ENCODE measurements at places on chromosomes 16 and 17.

DNA sequence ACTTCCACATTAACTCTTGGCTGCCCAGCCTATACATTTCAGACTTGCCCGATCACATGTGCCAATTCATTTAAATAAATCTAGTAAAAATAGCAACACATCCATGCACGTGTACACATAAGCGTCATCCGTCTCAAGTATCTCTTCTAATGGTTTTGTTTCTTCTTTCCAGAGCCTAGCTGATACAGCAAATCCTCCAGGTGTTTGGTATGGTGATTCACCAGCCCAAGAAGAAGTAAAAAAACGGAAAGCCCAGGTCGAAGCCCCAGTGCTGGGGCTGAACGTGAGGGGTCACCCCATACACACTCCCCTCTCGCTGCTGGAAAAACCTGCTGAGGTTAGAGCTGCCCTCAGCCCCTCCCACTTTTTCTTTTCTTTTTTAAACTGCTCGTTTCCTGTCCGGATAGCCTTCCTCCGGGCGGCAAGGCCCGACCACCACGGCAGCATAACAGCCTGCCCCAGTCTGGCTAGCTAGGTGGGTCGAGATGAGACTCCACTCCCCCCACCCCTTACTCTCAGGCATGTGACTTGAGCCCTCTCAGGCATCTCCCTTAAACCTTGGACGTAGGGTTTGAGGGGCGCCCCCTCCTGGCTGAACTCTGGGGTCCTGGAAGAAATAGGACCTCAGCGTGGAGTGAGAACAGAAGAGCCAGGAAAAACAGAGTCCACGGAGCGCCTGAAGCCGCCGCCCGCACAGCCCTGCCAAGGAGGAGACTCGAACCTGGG lies 13.9 kb upstream of the OR1F1 start:
- DNase-seq, result peak; percentile 29

GRCh38 chr17:14461227-14461548 lies 160.3 kb downstream of the HS3ST3B1 start:
- DNase-seq, result no peak

- no peak for DNase-seq
Observed at GRCh38 chr17:32928586-32929535, 908 bp downstream of the TMEM98 start.

DNA sequence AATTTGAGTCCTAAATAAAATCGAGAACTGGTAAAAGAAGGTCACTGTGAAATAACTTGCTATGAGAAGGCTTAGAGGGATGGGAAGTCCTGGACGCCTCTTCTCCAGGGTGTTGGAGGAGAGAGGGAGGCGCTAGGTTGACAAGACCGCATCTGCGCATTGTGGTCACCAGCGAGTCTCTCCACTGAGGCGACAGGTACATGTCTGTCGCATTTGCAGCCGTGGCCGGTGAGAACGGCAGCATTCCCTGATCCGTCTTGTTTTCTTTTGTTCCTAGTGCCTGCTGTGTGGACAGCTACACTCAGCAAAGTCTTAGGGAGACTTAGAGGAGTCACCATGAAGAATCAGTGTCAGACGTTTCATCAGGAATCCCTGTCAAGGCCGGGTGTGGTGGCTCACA lies 8.1 kb upstream of the ATP6V0C start:
- DNase-seq, result no peak

DNA sequence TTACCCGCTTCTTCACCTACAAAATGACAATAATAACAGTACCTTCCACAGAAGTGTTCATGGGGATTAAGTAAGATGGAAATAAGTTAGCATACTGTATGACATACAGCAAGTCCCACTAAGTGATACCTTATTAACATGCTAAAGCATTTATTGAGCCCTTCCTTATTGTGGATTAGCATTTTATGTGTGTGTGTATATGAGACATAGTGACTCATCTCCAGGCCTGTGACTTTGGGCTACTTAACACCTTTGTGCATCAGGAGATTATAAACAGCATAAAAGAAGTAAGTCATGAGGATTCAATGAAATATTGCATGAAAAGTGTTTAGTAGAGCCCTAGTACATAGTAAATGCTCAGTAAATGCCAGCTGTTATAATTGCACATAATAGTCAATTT lies 52.9 kb downstream of the CA10 start:
- no peak for DNase-seq

DNA sequence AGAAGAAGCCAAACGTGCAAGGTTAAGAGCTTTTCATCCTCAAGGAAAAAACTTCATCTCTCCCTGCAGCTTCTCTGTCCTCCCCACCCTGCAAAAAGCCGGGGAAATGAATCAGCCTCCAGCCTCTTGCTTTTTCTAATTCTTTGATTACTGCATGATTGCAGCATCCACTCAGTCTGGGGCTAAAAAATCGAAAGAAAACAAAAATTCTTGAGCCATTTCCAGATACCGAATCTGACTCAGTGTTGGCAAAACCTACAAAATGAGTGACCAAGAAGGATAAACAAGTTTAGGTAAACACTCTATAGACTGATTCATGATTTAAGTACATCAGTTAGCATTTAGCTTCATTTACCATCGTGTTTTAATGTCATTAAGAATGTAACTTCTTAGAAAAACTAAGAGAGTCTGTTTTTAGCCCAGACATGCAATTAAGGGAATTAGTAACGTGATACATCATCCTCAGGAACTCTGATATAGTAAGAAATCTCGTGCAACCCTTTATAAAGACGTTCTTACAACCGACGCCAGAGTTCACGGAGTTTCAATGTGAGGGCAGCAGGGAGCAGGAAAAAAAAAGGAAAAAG lies 287.3 kb upstream of the FOXF1 start:
- DNase-seq, result no peak

- DNase-seq, result no peak
Observed at GRCh38 chr17:74228306-74228978, 15.1 kb downstream of the TTYH2 start.

DNA sequence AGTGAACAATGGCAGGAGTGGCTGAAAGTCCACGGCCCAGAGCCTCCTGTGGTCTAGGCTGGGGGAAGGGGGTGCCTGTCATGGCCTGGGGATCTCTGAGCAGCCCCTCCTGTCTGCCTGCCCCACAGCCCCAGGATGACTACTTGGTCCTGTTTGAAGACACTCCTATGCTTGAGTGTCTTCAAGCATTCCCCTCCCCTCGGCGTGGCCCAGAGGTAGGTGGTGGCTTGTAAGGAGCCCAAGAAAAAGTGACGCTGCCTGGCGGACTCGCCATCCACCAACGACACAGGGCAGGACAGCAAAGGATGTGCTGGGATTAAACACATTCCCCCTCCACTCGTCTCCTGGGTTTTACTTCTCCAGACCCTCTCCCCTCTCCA lies 5.7 kb downstream of the SULT1A1 start:
- no peak for DNase-seq

- DNase-seq, result no peak
Observed at GRCh38 chr17:44655983-44656710, at the start of gene MEIOC. Gene MEIOC, plus strand, starts transcription at chr17:44656468. Its CDS starts 146 bp downstream, at chr17:44656614.

DNA sequence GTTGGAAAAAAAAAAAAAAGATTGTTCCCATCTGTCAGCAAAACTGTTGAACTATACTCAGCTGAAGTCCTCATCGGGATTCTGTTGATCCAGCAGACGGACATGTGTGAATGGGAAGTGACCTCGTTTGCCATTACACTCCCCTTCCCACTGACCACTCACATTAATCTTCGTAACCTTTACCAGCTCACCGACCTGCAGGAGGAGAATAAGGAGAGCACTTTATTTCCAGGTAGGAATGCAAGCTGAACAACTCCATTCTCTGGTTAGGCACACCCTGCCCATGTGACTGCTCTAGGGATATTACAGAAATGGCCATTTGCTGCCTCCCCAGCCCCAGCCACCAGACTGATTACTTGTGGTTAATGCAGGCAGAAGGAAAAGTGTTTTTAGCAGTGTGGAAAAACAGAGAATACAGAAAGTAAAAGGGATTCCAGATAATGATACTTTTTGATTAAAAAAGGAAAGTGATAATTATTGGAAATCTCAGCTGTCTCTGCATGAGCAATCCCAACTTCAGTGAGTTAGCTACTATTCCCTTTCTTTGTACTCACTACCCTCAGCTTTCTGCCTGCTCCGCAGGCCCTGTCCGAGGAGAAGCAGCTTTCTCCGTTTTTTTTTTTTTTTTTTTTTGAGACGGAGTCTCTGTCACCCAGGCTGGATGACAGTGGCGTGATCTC lies 23.6 kb upstream of the YWHAE start:
- DNase-seq, result no peak

- DNase-seq, result no peak
Observed at GRCh38 chr16:53504665-53505064, 1.7 kb upstream of the AKTIP start.

DNA sequence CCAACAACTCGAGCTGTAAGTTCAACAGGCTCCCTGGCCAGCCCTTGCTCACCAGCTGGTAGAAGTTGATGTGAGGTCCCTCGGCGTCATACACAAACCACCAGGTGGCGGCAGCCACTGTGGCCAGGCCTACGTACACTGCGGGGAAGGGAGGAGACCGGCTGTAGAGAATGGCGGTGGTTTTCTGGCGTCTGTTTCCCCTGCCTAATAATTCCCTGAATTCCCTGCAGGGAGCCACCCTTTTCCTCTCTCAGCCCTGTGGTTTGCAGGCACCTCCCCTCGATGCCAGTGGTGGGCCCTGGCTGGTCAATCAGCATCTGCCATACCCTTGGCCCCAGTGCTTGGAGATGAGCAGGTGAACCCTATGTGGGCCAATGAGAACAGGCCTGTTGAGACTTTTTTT lies 18.9 kb upstream of the P2RX1 start:
- peak; percentile 14 for DNase-seq

DNA sequence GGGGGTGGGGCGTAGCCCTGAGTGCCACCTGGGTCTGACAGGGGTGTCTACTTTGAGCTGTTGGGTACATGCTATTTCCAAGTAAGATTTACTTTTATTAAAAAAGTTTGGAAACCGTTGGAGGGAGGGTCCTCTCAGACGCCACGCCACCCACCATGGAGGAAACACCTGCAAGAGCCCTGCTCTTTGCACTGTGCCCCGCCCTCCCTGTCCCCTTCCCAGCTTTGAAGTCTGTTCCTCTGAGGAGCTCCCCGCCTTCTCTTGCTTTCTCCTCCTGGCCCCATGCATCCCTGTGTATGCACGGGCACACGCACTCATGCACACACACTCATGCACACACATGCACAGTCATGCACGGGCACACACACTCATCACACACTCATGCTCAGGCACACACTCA lies 15.5 kb downstream of the ADGRG1 start:
- DNase-seq, result no peak

DNA sequence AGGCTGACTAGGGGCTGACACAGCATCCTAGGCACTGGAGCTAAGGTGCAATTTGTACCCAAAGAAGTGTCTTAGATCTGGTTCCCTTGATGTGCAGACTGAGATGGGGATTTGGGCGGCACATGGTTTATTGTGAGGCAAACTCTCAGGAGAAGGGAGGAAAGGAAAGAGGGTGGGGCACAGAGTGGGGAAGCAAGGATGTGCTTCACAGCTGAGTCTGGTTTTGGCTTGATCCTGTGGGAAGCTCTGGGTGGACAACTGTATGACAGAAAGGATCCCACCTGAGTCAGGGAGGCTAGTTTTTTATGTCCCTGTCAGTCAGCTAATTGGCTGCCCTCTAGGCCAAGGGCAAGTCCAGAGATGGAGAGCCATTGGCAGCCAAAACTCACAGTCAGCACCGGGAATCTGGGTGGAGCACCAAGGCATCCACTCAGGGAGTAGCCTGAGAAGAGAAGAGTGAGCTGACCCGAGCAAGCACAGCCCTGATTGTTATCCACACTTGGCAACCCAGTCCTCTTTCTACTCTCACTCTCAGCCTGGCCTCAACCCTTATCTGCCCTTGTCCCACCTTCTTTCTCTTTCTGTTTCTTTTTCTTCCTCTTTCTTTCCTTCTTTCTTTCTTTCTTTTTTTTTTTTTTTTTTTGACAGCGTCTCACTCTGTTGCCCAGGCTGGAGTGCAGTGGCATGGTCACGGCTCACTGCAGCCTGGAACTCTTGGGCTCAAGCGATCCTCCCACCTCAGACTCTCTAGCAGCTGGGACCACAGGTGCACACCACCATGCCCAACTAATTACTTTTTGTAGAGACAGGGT lies 12.0 kb downstream of the ARL4D start:
- no peak for DNase-seq

DNA sequence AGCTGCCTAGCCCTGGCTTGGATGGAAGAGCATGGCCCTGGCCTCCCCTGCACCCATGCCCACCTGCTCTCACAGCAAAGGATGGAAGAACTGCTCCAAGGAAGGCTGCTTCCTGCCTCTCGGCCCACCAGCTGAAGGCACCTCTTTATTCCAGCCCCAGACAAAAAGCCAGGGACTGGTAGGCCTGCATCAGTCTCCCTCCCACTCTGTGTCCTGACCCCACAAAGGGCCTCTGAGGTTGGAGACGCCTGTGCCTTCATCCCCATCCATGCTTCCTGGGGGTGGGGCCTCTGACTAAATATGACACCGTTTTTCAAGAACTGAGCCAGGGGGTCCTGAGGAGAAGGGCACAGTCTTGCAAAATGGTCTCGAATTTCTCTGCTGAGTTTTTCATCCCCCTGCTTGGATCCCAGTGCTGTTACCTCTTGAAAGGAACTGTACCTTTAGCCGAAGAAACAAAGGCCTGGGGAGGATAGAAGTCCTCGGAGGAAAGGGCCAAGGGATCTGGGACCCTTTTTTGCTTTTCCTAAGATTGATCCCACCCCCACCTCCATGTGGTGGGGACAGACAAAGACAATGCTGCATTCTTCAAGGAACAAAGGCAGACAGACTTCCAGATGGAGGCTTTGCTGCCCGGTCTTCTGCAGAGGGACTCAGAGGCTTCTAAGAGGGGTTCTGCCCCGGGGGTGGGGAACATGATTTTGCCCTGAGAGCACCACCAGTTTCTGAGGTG lies 5.2 kb downstream of the C17orf50 start:
- DNase-seq, result no peak

- DNase-seq, result no peak
Observed at GRCh38 chr16:23293016-23293415, 9.1 kb upstream of the SCNN1B start.

DNA sequence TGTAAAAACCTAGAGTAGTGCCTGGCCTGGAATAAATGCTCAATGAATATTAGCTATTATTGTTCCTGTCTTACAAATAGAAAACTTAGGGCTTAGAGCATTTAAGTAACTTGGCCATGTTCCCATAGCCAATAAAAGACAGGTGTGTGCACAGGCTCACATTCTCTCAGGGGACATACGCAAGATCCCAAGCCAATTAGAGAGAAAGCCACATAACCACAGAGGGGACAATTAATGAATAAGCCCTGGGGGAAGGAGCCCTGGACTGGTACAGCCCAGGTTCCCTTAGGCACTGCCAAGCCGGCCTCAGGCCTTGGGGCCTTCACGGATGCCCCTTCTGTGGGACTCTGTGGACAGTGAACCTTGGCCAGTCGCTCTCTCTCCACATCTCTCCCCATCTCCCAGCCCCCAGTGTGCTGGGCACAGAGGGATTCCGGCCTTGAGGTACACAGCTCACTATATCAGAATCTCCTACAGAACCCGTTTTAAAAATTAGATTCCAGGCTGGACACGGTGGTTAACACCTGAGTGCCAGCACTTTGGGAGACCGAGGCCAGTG lies 27.3 kb upstream of the ABCC12 start:
- DNase-seq, result no peak

GRCh38 chr17:28928061-28928460 lies 23.3 kb downstream of the PHF12 start:
- no peak for DNase-seq

- DNase-seq, result no peak
Observed at GRCh38 chr17:18932360-18933055, 19.5 kb upstream of the SLC5A10 start.

GRCh38 chr17:48363161-48363560 lies 66.9 kb downstream of the SKAP1 start:
- no peak for DNase-seq

Measured in LoVo (cell line).